ENCODE measurements at places on chromosomes 12 and 14.

- DNase-seq, result no peak
Observed at GRCh38 chr14:59362513-59362912, 102.7 kb downstream of the GPR135 start.

- peak; percentile 63 for DNase-seq
Observed at GRCh38 chr12:92987362-92987761, 58.3 kb upstream of the EEA1 start.

DNA sequence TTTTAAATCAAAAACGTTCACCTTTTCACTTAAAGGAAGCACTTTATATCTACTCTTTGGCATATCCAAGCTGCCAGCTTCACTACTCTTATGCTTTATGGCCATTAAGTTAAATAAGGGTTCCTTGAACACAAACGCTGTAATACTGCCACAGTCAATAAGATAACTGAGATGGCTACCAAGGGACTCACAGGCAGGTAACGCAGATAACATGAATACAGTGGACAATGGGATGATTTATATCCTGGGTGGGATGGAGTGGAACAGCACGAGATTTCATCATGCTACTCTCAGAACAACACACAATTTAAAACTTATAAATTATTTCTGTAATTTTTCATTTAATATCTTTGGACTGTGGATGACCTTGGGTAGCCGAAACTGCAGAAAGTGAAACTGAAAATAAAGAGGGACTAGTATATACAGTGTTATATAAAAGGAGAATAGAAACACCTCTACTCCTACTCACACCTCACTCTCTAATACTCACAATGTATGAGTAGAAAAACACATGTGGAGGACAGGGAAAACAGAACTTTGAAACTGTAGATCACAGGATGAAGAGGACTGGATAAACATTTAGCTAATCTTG lies 367.3 kb downstream of the C12orf50 start:
- DNase-seq, result no peak

- DNase-seq, result no peak
Observed at GRCh38 chr12:22474970-22475720, 69.2 kb downstream of the C2CD5 start.

GRCh38 chr12:84741692-84742091 lies 170.9 kb downstream of the SLC6A15 start:
- no peak for DNase-seq

GRCh38 chr14:70696026-70696425 lies 54.3 kb downstream of the TTC9 start:
- DNase-seq, result no peak
